ENCODE measurements at places on chromosomes 3 and 15.

- no peak for DNase-seq
Measured at GRCh38 chr15:64137226-64137833, 14.2 kb upstream of the SNX22 start.

DNA sequence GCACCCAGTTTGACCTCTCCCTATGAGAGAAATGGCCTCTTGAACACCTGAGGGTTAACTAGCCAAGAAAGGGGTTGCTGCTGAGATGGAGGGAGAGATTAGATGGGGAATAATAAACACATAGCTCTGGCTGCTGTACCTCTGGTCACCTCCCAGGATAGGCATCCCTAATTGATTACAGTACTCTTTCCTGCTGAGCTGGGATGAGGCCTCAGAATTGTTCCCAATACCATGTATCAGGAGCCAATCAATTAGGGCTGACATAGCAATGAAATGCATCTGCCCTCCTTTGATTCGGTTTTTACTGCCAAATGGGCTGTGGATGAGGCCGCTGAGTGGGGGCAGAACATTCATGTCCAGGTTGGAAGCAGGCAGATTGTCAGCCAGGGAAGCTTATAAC is 339.4 kb upstream of the SLCO3A1 start:
- no peak for DNase-seq

GRCh38 chr15:63791228-63791627 is 42.5 kb downstream of the HERC1 start:
- no peak for DNase-seq

GRCh38 chr15:52642386-52643361 is 36.5 kb downstream of the ATOSA start:
- DNase-seq = no peak

- DNase-seq = no peak
Measured at GRCh38 chr3:108180194-108180593, 42.0 kb downstream of the IFT57 start.

- no peak for DNase-seq
Measured at GRCh38 chr3:194277104-194277785, 73.9 kb downstream of the CPN2 start.

- no peak for DNase-seq
Measured at GRCh38 chr3:31439890-31440750, 92.6 kb upstream of the STT3B start.

DNA sequence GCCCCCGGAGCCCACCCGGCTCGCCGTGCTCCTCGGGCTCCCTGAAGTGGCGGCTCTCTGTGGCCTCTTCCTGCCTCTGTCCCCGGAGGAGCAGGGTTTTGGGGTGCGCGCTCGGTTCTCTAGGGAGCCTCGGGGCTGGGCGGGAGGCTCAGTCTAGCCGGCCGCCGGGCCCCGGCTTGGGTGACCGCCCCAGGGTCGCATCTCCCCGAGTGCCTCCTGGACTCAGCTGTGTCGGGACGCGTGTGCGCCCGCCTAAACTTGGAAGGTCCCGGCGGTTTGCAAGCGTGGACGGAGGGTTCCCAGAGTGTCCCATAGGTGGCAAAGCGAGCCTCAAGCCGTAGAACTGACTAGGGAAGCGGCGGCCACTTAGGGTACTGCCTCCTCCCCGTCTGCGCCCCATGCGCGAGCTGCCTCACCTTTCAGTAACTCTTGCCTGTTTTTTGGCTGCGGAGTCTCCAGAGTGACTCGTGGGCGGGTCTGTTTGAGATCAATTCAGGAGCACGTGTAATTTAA is 601 bp downstream of the ACTL6A start:
- peak; percentile 45 for DNase-seq

- DNase-seq = no peak
Measured at GRCh38 chr15:70576696-70577095, 186.7 kb downstream of the UACA start.

DNA sequence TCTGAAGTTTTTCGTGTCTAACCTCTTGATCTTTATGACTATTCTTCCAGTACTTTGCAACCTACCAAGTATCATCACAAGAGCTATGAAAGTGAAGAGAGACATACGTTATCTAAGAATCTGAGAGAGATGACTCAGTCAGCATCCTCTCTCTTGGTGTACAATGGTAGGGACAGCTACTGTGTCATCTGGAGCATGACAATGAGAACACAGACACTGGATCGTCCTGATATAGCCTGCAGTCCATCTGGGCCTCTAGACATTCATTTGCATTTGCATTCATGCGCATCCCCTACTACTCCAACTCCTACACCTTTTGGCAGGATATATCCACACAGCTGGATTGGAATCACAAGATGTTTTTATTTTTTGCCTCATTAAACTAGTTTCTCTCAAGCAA is 115.2 kb downstream of the PEX5L start:
- DNase-seq = no peak

DNA sequence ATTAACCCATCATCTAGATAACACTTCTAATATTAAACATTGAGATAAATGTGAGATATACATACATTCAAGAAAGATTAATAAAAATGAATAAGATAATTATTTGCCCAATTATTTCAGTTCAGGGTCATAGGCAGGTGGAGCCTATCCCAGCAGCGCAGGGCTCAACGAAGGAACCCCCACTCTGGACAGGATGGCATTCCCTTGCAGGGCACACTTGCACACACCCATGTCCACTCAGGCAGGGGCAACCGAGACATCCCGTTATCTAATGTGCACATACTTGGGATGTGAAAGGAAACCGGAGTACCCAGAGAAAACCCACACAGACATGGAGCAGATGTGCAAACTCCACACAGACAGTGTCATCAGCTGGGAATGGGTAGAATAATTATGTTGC is 175.4 kb upstream of the CMC1 start:
- DNase-seq = no peak

DNA sequence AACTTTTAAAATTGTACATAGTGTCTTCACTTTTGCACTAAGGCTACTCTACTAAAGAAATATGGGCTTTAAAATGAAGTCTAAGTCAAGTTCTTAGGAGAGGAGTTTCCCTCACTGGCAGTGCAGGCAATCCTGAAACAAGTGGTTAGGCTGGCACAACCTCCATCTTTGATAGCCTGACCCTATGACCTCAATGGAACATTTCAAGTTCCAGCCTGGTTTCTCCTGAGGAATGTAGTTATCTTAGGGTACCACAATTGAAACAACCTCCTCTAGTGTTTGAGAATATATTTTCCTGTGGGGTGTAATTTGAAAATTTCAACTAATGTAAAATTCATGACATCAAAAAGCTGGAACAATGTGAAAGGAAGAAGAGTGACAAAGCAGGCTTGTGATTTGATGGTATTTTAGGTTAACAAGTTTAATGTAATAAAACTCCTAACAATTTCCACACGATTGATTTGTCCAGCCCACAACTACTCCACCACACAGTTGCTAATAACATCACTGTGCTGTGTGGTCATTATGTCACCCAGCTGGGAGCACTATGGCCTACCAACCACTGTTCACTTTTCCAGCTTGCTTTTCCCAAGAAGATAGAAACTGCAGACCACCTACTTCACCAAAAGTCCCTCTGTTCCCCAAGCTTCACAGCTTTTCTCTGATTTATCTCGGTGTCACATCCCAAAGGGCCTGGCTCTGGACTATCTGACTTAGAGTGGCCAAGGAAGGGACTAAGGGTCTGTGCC is 1.8 kb downstream of the WWTR1 start:
- no peak for DNase-seq

GRCh38 chr3:147713234-147714133 is 304.3 kb downstream of the ZIC1 start:
- no peak for DNase-seq
